ENCODE measurements at places on chromosomes 11 and 22. TPM values are rescaled to one million over a fixed set of nuclear protein-coding genes. Genes with fewer than 3 reads are reported as not detected.

The MIOX gene
- total RNA-seq, result not detected

The LGR4 gene
- total RNA-seq, result 18.7 TPM

The KBTBD4 gene
- 18.0 TPM for total RNA-seq

The TEX12 gene
- not detected for total RNA-seq

The CRKL gene
- 23.0 TPM for total RNA-seq

The KCNJ11 gene
- total RNA-seq, result 0.46 TPM
